ENCODE measurements at places on chromosomes 6 and 20.

DNA sequence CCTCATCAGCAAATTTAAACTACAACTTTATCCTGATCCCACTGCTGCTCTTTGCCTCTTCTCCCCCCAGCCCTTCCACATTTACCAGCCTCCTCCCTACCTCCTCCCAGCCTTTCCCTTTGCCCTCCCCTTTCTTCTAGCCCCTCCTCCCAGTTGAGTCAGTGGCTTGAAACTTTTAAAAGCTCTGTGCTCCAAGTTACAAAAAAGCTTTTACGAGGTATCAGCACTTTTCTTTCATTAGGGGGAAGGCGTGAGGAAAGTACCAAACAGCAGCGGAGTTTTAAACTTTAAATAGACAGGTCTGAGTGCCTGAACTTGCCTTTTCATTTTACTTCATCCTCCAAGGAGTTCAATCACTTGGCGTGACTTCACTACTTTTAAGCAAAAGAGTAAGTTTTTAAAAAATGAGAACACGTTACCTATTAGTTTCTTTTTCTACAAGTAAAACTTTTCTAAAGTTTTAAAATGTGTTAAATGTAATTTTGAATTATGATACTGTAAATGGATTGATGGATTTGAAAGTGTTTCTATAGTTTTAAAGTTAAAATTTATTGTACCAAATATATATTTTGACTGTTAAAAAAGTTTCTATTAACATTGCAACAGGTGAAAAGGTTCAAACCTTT is at the start of gene GJA1:
Gene GJA1, plus strand, starts transcription at position 203 of the 626 bp plus-strand sequence. CDS start 11,202 bp downstream, outside the sequence.
- peak; percentile 63 for DNase-seq

GRCh38 chr6:14646371-14646770 is 528.8 kb downstream of the CD83 start:
- no peak for DNase-seq

GRCh38 chr6:32969685-32970412 is 1.5 kb downstream of the BRD2 start:
- peak; percentile 83 for DNase-seq

DNA sequence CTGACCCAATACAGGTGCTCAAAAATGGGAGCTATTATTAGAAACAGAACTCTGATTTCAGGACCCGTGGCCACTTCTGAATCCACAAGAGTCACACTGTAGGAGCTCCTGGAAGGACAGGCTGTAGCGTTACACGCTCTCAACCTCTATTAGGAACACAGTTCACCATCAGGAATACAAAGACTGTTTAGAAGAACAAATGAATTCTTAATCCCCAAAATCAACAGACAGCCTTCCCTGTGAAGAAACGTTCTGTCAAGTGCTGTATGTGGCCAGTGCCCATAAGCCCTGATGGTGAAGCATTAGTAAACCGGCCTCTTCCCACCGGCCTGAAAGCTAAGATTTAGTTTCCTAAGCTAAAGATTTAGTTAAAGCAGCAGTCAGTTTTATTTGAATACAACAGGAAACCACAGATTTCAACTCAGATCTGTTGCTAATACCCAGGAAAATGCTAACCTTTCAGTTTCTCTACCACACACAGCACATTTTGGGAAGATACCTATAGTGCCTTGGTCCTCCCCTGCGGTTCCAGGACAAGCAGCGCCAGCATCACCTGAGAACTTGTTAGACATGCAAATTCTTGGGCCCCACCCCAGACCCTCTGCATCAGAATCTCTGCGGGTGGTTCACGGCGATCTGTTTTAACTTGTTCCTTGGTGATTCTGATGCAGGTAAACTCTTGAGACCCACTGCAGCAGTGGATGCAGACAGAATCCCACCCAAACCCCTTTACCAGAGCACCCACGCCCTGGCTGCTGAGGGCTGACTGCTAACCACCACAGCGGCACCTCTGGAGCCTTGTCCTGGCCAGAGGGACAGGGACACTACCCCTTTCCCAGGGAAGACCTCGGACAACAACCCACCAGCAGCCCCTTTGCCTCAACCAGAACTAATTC is 33.4 kb downstream of the MTRES1 start:
- no peak for DNase-seq

DNA sequence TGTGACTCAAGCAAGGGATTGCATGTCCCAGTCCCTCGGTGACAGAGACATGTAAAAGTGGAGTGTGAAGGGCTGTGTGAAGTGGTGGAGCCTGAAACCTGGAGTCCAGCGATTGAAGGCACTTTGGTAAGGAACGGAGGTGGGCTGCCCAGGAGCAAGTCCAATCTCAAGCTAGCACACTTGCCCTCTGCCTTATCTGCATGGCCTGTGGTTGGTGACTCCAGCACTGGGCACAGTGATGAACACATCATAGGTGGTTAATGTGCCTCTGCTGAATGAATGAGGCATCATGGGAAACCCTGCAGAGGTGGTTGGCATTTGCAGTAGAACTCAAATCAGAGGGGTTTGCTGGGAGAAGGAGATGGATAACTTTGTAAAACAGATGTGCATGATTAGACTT is 14.9 kb upstream of the ULBP3 start:
- DNase-seq: no peak

GRCh38 chr6:33604941-33605854 is 15.9 kb upstream of the ITPR3 start:
- DNase-seq: no peak

DNA sequence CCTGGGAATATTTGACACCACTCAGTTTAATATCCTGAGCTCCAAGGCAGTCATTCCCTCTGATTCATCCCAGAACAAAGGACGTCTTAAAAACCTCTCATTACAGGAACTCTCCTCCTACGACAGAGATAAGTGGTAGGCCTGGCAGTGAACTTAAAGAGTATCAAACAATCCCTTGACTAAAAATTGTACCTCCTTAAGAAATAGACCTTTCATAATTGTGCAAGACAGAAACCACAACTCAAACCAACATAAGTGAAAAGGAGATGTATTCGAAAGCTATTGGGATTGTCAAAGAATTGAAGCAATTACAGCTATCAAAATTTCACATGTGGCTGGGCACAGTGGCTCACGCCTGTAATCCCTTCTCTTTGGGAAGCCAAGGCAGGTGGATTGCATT is 19.1 kb upstream of the BNIP5 start:
- DNase-seq: no peak

GRCh38 chr6:16624636-16625290 is 136.5 kb downstream of the ATXN1 start:
- no peak for DNase-seq

- no peak for DNase-seq
Observed at GRCh38 chr6:158836625-158837311, 17.6 kb upstream of the EZR start.

DNA sequence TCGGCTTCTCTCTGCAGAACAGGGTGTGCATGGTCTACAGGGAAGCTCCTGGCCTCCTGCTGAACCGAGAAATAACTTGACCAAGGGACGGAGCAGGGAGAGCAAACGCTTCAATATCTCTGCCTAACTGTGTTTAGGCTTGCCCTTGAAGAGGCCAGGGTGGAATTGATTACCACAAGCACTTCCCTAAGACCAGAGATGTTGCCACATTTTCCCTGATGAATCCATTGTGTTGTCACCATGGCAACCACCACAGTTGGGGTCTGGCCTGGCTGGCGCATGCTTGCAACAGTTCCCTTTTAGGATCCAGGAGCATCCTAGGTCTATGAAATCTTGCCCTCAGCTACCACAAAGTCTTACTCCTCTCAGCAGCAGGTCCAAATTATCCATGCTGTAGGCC is 213.5 kb upstream of the SULF2 start:
- DNase-seq: no peak

GRCh38 chr6:1609648-1610496 is at the start of gene FOXC1:
FOXC1 (plus strand) TSS chr6:1609915; CDS start chr6:1610446, 531 bp downstream.
- peak; percentile 28 for DNase-seq

GRCh38 chr20:24708411-24709295 is 239.2 kb downstream of the SYNDIG1 start:
- DNase-seq: no peak

DNA sequence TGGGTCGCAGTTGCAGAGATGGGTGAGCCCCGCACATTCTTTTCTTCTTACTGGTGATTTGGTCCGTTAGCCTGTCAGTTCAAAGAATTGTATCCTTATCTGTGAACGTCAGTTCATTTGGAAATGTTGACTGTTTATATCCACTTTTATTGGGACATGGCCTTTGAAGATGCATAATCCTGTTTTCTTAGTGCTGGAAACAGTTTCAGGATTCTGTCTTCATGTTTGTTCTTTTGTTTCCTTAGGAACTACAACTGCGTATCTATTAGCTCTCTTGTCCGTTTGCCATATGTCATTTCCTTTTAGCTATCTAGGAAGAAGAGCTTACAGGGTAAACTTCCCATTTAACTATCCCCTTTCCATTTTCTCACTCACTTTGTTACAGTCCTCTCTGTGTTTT is 35.0 kb upstream of the TULP1 start:
- no peak for DNase-seq

DNA sequence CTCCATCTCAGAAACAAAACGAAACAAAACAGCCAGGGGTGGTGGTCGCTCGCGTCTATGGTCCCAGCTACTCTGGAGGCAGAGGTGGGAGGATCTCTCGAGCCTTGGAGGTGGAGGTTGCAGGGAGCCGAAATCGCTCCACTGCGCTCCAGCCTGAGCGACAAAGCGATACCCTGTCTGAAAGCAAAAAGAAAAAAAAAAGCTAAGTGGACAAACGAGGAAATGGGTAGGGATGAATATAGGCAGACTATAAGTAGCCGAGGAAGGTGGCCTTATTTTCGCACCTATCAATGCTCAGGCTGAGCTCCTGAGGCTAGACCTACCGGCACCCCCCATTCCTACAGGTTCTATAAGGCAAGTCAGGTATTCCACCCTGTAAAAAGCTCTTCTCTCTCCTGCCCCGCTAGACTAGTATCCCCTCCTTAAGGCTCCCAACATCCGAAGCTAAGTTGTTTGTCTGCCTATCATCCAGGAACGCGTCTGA is 650 bp upstream of the CASP8AP2 start:
- DNase-seq: no peak

GRCh38 chr6:21270636-21271201 is 322.8 kb upstream of the SOX4 start:
- DNase-seq: no peak

DNA sequence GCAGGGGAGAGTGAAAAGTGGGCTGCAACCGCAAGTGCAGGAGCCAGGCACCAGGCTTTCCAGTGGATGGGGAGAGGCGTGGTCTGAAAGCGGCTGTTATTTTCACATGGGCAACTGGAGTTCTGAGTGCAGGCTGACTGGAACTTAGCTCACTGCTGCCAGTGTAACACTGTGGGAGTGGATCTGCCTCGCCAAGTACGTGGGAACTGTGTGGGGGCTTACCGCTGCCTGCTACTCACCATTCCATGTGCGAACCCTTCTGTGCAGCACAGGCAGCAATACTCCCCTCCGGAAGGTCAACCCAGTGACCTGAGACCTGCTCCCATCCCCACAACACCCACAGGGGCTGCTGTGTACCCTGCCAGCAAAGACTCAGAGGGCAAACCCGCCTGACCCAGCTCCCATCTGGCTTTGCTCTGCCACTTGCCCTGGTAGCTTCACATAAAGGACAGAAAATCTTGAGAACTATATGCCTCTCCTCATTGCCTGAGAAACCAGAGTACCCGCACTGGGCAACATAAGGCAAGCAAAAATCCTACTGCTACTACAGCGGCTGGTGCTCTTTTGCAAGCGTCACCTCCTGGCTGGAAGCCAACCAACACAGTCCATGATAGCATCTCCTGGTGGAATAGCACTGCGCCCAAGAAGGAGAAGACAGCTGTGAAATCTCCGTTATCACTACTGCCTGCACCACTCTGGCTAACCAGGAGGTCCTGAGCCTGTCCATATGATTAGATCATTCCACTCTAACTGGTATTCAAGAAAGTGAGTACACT is 54.4 kb upstream of the SIRPG start:
- no peak for DNase-seq

GRCh38 chr20:59620860-59621505 is 16.6 kb downstream of the PHACTR3 start:
- no peak for DNase-seq

DNA sequence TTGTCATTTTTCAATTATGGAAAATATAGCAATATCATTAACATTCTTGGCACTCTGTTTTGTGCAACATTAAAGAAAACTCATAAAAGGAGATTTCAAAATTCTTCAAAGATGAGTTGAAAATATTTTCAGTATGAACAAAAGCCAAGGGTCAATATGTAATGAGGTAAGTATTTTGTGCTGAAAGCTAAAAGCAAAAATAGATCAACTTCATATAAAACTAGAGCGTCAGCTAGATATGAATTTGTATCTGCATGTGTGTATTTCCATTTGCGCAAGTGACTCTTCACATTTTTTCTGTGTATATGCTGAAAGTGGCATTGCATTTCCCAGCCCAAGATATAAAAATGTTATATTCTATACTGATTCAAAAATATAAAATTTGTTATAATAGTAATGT is 492.1 kb upstream of the EYS start:
- DNase-seq: no peak
